ENCODE measurements at places on chromosomes 7 and 10. TPM values are rescaled to one million over a fixed set of nuclear protein-coding genes. Genes with fewer than 3 reads are reported as not detected.

CPED1 gene
- 124 TPM for total RNA-seq

ZSCAN25 gene
- 22.6 TPM for total RNA-seq

AGAP5 gene
- total RNA-seq: 3.4 TPM

CUL2 gene
- total RNA-seq: 22.5 TPM

NAT16 gene
- not detected for total RNA-seq

PRF1 gene
- not detected for total RNA-seq

LIPN gene
- total RNA-seq: not detected

GDF2 gene
- total RNA-seq: not detected

NODAL gene
- not detected for total RNA-seq

UBE3C gene
- total RNA-seq: 133 TPM

IQUB gene
- total RNA-seq: 0.65 TPM
